DMS153 (cell line): ENCODE measurements at places on chromosomes 2 and 18.

DNA sequence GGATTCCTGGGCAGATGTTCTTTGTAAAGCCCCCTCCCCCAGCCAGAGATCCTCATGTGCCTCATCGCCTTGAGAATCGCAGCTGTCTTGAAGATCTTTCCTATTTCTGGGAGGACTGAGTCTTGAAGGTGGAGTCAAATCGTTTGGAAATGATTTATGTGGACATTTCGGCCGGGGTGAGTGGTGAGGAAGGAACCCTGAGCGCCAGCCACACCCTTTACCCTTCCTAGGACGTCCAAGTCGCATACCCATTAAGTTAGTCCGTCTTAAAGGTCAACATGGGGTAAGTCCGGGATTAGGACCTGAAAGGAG, 84.9 kb upstream of the ZCCHC2 start:
- DNase-seq: no peak

GRCh38 chr2:38180754-38181153, 104.8 kb upstream of the CYP1B1 start:
- DNase-seq: no peak

GRCh38 chr2:181063696-181064095, 83.3 kb downstream of the UBE2E3 start:
- no peak for DNase-seq

- no peak for DNase-seq
Measured at GRCh38 chr2:28294451-28294850, 98.2 kb upstream of the FOSL2 start.

GRCh38 chr2:191158193-191158592, 7.4 kb upstream of the STAT4 start:
- no peak for DNase-seq

- no peak for DNase-seq
Measured at GRCh38 chr2:204495381-204495780, 49.9 kb upstream of the PARD3B start.

DNA sequence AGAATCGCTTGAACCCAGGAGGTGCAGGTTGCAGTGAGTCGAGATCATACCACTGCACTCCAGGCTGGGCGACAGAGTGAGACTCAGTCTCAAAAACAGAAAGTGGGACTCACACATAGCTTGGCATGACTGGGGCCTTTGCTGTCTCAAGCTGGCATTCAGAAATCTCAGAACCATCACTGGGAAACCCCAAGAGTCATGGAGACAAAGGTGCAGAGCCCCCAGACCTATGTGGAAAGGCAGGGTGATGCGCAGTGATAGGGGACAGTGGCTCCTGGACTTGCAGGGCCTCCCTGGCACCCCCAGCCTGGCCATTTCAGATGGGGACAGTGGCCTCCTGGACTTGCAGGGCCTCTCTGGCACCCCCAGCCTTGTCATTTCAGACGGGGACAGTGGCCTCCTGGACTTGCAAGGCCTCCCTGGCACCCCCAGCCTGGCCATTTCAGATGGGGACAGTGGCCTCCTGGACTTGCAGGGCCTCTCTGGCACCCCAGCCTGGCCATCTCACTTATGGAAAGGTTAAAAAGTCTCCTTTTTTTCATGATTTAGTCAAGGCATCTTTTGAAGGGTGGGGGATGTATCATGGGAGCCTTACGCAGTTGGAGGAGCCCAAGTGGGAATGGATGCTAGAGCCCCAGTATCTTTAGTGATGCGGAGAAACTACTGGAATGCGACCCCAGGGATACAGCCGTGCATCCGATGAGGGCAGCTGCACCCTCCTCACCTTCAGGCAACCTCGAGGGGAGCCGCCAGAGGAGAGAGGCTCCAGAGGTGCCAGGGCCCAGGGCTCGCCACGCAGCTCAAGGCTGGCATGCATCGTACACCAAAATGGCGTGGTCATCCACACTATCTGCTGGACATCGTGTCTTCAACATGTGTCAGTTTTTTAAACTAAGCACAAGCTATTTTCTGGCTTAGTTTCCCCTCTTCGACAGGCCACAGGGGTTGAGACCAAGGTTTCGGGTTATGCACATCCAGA, 30.5 kb downstream of the ZNF516 start:
- no peak for DNase-seq

GRCh38 chr2:136075476-136075875, 42.5 kb downstream of the CXCR4 start:
- DNase-seq: no peak

DNA sequence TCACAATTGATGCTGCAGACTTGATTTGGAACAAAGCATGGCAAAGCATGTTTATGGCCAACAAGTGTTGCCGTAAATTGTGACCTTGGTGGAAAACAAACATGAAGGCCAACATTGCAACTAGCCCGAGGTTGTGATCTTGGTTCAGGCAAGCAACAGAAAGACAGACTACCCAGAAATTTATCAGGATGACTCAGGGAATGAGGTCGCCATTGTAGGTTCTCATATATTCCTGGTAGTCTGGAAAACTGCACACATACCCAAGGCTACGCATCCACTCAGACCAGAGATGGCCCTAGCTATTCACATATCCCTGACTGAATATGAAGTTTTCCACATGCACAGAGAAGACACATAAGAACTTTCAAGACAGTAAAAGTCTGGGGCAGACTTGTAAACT, 30.1 kb downstream of the CYP1B1 start:
- no peak for DNase-seq

DNA sequence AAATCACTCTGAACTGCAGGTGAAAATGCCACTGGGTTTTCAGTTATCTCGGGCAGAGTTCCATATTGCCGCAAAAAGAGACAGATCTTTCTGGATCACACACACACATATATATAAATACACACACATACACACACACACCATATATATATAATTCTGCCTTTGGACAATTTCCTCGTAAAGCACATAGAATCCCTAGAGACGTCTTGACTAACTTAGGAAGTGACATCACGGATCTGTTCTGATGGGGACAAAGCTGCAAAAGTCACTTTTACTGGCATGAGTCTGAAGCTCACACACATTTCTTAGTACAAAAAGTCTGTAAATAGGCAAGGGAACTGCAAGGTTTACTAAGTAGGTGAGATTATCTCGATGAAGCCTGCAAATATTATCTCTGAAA, 28.6 kb upstream of the MBOAT2 start:
- DNase-seq: no peak

DNA sequence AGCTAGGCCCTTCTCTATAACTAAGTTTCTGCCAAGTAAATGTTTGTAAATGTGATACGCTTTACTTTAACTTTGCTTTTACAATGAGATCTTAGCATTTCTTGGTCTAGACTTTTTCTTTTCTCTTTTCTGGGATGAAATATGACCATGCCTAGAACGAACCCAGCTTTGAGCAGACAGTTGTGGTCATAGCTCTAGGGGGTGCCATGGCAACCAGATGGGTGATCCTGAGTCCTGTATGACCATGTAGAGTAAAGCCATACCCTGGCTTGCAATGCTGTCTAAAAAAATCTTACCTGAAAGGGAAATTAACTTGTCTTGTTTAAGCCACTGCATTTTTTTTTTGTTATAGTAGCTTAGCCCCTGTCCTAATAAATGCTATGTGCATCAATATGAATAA, 956.3 kb downstream of the SLC4A3 start:
- DNase-seq: no peak

DNA sequence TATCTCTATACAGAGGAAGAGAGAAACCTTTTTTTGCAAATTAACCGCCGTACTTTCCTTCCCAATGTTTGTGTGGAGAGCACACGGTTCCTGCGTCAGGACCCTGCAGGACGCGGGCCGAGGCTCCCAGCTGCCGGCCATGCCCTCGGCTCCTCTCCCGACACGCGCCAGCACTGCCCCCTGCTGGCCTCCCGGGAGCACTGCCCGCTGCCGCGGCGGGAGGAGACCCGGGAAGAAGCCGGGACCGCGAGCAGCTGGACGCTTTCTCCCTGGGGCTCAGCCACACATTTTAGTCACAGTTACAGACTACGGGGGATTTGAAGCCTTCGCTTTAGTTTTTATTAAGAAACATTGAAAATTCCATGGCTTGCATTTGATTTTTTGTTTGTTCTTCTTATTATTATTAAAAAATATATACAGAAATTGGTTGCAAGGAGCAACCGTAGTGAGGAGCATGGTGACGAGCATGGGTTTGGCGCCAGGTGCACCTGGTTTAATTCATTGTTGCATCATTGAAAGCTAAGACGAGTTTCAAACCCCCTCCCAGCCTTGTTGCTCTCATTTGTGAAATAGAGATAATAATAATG, 401.2 kb downstream of the GALR1 start:
- DNase-seq: peak; percentile 48

DNA sequence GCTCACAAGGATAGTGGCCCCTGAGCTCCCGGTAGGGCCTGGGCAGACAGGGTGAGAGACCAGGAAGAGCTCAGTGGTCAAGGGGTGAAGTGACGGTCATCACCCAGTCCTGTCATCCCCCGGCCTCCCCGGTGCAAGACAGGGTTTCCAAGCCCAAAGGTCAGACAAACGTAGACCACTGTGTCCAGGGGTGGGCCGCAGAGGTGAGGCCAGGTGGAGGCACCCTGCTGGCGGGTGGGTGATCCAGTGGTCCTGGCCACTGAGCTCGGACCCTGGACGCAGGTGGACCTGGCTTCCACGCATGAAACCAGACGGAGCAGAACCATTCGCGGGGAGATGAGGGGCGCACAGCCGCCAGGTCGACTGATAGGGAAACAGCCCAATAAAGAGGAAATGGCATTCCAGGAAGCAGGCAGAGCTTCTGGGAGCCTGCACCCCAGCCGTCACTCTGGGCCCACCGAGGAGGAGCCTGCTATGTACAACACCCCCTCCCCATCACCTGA, 14.4 kb upstream of the SNED1 start:
- DNase-seq: no peak

- no peak for DNase-seq
Measured at GRCh38 chr2:233387667-233388528, 33.6 kb downstream of the DGKD start.

DNA sequence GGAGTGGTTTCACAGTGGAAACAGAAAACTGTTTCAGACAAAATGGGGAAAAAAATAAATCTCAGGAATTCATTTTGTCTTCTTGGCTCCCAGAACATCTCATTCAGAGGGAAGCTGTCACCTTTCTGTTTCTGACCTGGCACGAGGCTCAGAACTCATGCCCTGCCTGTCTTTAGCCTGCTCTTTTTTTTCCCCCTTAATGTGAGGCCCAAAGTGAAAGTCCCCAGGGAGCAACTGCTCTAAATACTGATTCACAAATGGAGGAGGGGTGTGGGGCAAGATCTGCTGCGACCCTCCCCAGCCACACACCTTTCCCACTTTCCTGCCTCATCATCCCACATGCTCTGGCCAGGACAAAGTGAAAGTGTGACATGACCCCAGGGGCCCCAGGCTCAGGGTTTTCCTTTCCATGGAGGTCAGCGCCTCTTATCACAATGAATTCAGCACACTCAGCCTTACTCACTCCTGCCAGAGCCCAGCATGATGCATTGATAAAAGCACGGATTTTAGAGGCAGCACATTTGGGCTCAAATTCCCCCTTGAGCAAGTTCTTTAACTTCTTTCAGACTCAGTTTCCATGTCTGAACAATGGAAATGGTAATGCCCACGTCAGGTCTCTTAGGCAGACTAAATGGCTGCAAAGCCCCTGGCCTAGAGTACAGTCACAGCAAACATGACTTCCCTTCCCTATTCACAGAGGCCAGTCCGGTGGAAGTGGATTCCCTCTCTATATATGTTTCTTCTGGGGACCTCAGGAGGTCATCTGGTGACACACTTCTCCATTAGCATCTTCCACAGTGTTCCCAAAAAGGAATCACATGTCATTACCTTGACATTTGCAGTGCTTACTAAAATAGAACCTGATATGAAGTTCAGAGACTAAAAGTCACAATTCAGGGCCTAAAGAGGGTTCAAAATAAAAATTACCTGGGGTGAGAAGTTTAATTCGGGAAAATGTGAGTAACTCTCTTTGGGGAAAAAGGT, 55.3 kb upstream of the TMEM163 start:
- no peak for DNase-seq

DNA sequence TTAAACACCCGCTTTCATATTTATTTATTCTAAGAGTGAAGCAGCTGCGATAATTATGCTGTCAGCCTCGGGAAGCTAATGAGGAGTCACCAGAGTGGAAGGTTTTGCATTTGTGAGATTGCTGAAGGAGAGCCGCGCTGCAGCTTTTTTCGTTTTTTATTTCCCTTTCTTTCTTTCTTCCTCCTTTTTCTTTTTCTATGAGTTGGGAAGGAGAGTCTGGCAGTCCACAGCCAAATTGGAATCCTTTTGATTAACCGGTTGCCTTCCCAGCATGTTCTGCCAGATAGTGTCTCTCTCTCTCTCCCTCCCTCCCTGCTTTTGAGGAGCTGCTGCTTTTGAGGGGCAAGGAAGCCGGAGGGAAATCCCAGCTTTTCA, 82.1 kb downstream of the CDK15 start:
- no peak for DNase-seq

DNA sequence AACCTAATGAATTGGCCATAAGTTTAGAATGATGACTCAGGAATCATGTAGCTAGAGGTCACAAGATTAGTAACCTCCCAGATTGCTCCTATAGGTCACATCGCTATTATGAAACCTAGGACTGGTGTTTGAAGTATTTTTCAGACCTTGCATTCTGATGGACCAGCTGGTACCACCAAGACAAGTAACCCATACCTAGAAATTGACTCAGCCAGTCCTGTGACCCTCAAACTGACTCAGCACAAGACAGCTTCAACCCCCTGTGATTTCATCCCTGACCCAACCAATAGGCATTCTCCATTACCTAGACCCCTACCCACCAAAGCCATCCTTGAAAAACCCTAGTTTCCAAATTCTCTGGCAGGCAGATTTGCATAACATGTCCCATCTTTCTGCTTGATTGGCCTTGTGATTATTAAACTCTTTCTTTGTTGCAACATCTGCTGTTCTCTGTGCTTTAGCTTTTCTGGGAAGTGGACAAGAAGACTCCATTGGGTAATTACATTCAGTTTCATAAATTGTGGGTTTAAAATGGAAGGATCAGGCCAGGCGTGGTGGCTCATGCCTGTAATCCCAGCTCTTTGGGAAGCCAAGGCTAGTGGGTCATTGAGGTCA, 254.9 kb downstream of the IRS1 start:
- DNase-seq: no peak

GRCh38 chr2:99256677-99257076, 1.2 kb upstream of the LYG2 start:
- no peak for DNase-seq

DNA sequence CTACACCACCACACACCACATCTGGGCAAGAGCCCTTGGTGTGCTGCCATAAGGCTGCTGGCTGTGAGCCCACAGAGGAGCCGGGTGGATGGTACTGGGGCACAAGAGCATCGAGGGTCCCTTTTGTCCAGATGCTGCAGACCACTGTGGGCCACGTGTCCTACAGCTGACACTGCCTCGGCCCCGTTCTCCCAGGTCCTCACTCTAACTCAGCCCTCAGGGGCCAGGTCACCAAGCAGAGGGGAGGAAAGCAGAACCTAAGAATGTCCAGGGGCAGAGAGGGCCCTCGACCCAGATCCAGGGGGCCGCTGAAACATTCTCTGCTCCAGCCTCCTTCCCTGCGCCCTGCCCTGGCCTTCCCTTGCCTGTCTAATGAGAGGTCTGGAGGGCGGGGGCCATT, 91.7 kb upstream of the ASB18 start:
- DNase-seq: no peak

DNA sequence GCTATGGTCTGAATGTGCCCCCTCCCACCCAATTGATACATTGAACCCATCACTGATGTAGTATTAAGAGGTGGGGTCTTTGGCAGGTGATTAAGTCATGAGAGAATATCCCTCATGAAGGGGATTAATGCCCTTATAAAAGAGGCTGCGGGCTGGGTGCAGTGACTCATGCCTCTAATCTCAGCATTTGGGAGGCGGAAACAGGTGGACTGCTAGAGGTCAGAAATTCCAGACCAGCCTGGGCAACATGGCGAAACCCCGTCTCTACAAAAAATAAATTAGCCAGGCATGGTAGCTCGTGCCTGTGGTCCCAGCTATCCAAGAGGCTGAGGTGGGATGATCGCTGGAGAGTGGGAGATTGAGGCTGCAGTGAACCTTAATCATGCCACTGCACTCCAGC, 14.3 kb downstream of the POLR2D start:
- DNase-seq: no peak
